Activated CD8-positive, alpha-beta memory T cell treated with anti-CD3 and anti-CD28 coated beads for 1 hour (primary cell): ENCODE measurements at places on chromosomes 11 and 22.

DNA sequence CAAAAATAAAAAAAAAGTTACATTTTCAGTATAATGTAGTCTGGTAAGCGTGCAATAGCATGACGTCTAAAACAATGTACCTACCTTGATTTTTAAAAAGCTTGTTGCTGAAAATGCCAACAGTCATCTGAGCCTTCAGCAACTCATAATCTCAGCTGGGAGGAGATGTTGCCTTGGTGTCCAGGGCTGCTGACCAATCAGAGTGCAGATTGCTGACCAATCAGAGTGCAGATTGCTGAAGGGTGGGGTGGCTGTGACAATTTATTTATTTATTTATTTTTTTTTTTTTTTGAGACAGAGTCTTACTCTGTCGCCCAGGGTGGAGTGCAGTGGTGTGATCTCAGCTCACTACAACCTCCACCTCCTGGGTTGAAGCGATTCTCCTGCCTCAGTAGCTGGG, 17.8 kb downstream of the ZBED4 start:
- no peak for DNase-seq

DNA sequence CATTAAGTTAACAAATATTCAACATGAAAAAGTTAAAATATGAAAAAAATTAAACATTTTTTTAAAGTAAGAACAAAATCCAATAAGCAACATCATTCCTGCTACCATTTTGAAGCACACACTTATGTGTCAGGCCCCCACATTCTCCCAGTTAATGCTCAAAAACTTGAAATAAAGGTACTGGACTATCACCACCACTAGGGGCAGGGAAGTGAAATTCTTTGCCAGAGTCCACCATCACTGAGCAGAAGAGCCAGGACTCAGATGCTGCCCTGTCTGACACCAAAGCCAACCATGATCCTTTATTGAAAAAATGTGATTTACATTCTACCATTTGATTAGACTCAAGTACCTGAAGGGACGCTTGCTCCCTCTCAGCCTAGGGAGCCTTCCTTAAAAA, 39.1 kb downstream of the PITPNB start:
- no peak for DNase-seq

DNA sequence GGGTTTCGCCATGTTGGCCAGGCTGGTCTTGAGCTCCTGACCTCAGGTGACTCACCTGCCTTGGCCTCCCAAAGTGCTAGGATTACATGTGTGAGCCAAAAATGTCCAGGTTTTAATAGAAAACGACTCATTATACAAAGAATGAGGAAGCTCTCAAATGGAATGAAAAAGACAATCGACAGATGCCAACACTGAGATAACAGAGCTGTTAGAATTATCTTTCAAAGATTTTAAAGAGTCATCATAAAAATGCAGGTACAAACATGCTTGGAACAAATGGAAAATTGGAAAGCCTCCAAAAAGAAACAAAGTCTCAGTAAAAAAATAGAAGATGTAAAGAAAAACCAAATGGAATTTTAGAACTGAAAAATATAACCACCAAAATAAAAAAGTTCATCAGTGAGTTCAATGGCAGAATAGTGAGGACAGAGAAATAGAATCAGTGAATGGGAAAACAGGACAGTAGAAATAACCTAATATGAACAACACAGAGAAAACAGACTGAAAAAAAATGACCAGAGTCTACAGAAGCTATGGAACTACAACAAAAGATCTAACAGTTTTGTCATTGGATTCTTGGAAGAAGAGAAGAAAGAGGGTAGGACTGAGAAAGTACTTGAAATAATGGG, 10.9 kb downstream of the GAB2 start:
- DNase-seq, result no peak

DNA sequence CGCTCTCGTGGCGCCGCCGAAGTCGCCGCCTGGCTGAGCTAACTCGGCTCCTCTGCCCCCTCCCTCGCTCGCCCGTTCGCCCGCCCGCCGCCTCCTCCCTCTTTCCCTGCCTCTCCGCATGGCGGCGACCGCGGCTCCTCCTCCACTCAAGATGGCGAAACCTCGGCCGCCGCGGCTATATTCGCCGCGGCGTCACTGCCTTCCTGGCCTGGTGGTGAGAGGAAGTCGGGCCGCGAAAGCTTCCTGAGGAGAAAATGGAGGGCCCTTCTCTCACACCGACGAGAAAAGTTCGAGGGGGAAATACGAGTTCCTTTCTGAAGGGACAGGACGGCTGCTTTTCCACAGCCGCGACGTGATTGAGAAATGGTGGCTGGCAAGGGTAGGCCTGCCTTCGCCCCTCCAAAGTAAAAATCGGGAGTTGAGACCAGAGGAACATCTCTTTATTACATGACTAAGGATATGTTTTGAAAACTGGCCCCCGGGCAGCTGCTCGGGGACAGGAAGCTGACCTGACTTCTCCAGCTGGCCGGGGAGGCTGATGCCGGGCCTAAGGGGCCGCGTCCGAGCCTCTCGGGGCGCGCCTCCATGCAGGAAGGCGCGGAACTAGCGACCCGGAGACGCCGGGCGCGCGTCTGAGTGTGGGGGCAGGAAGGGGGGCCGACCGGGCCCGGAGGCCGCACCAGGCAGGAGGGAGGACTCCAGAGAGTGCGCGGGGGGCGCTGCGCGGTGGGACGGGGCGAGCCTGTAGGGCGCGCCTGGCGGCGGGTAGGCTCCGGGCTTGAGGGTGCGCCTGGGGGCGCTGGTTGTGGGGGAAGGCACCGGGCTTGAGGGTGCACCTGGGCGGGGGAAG, at the start of gene DDX6:
Gene DDX6 (minus strand): TSS at position 54 of the 850 bp plus-strand sequence. CDS start 4,913 bp downstream, outside the sequence.
- DNase-seq, result peak; percentile 84

DNA sequence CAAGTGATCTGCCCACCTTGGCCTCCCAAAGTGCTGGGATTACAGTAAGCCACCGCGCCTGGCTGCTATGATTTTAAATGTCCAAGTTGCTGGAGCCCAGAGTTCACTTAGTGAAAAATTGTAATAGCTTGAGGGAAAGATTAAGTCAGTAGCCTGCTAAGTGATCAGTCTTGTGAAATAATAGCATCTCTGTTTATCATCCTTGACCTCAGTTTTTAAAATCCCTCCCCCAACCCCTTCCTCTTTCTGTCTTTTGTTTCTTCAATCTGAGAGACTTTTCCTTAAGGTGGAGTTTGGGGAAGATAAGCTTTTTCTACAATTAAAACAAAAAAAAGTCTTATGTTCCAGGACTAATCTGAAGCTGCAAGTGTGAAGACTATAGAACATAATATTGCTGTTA, 6.4 kb downstream of the HIPK3 start:
- DNase-seq, result no peak

DNA sequence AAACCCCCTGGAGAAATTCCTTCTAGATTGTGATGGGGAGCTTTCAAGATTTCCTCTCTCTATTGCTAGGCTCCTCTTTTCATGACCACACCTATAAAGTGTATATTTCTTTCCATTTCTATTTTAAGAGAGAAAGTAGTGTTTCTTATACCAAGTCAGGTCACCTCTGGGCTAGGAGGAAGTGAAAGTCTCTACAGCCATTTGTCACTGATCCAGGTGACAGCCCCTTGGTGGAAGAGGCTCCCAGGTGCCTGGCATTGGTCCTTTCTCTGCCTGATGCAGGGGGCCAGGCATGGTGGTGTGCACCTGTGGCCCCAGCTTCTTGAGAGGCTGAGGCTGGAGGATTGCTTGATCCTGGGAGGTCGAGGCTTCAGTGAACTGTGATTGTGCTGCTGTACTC, 64.7 kb downstream of the DHCR7 start:
- DNase-seq, result no peak

- DNase-seq, result no peak
These were observed 71.0 kb downstream of the JAM3 start for GRCh38 chr11:134139873-134140331.

GRCh38 chr11:84780689-84781293, 846.4 kb downstream of the DLG2 start:
- DNase-seq, result no peak

- no peak for DNase-seq
These were observed 761 bp downstream of the ZDHHC13 start for GRCh38 chr11:19117760-19118097.

DNA sequence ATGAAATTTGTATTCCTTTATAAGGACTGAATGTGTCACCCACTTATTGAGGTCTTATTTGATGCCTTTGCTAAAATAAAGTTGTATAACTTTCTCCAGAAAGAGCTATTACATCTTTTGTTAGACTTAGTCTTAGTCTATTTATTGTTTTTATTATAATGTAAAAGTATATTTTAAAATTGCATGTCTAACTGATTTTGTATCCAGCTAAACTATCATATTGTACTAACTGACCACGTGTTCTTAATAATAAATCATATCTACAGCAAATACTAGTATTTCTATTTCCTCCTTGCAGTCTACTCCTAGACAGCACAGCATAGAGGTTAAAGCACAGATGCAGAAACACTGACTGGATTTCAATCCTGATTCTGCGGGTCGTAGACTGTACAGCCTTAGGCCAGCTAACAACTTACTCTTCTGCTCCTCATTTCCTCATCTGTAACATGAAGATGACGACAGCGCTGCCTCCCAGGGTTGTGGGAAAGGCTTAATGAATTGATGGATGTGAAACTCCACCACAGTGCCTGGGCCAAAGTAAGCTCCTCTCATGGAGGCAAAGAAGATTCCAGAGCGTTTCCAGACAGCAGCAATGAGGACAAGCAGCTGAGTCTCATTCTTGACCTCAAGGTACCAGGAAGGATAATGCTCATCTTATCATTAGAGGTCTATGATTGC, 13.2 kb downstream of the IFITM10 start:
- no peak for DNase-seq

DNA sequence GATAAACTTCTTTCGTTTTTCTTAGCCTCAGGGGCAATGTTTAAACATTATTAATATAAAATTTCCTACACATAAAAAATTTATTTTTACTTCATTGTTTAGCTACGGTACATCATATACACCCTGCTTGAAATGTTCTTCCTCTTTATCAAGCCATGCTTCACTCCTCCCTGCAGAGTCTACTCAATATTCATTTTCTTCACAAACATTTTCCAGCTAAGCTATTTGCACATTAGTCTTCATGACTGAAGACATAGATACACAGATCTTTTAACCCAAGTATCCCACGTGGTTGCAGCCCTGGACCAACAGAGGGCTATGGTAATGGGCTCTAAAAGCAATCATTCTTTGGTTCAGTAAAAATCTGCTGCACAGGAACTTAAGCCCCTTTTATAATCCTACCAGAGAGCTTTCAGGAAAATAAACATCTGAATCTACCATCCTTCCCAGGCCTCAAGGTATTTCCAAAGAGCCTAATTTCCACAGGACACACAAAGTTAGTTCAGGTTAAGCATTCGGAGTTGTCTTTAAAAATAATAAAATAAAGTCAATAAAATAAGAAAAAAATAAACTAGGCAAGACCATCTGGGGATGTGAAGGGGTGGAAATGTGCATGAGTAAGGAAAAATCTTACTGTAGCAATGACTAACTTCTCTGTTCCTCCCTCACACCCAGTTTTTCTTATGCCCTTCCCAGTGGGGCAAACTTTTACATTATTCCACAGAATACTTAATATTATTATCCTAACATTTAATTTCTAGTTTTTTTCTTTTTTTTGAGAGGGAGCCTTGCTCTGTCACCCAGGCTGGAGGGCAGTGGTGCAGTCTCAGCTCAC, 21.6 kb upstream of the OR6X1 start:
- DNase-seq, result no peak

- DNase-seq, result no peak
These were observed 38.5 kb downstream of the TTC17 start for GRCh38 chr11:43397251-43397650.

DNA sequence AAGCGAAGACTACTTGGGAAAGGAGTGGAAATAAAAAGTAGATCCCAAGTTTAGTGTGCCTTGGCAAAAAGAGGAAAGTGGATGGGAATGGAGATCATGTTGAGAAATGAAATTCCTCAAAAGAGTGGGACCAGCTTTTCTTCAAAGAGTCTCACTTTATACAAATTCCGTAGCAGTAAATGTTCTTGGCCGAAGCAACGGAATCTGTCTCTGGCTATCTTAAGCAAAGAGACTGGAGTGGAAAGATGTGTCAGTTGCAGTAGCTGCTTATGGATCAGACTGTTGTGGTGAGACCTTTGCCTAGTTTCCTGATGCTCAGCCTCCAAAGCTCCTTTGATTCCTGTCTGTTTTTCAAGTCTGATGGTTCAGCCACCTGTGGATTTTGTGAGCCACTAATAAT, 73.6 kb downstream of the CSTPP1 start:
- no peak for DNase-seq

GRCh38 chr22:33666279-33666960, 253.9 kb downstream of the LARGE1 start:
- no peak for DNase-seq

GRCh38 chr11:62556875-62557631, 10.4 kb upstream of the AHNAK start:
- no peak for DNase-seq

GRCh38 chr11:12735262-12735661, 61.0 kb downstream of the TEAD1 start:
- no peak for DNase-seq

DNA sequence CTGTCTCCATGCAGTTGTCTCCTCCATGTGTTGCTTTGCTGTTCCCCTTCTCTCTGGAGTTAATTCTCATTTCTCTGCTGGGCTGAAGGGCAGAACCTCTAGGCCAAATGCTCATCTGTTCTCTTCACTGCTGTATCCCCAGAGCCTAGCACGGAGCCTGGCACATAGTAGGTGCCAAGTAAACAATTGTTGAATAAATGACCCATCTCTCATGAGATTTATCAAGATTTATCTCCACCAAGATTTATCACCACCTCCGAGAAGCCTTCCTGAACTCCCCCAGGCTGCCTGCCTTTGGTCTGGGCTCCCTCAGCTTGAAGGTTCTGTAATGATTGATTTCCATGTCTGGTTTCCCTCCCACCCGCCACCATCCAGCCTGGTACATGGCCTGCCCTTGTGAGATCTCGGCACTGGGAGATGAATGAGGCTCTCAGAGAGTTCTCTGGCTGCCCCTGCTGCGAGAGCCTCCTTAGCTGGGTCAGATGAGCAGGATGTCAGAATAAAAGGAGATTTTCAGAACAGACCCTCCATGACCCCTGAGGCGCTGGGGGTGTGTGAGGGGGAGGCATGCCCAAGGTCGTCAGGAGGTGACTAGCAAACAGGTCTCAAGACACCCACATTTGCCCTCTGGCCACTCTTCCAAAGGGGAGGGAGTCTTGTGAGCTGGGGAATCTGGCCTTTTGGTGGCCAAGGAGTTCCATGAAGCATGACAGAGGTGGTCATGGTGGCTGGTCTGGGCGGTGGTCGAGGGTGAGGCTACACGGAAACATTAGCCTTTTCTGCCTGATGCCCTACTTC, 2.4 kb upstream of the GDPD5 start:
- no peak for DNase-seq

- DNase-seq, result no peak
These were observed 273.4 kb downstream of the TTC28 start for GRCh38 chr22:28406246-28406645.

GRCh38 chr11:18171377-18172000, 1.1 kb upstream of the MRGPRX4 start:
- no peak for DNase-seq

- no peak for DNase-seq
These were observed 29.4 kb downstream of the YWHAH start for GRCh38 chr22:31973739-31974138.

GRCh38 chr11:95916049-95916448, 7.9 kb downstream of the MTMR2 start:
- no peak for DNase-seq

DNA sequence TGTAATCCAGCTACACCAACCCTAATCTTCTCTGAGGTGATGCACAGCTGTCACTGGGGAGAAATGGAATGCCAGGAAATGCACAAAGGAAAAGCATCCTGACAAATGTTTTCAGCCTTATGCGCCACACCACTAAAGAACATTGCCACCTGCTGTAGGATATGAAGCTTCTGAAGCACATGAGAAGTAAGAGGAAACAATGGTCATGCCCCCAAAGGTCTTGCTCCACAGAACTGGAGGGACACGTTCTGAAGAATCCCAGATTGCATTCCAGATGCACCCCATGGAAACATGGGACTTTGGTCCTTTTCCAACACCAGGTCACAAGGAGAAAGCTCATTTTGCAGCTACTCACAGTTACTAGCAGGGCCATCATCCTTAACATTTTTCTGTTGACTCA, 48.7 kb upstream of the ZBED5 start:
- DNase-seq, result no peak
